Nephron progenitor cell (in vitro differentiated cells): ENCODE measurements at places on chromosomes 5 and 9.

- H3K27me3 ChIP-seq = peaks cover 11% of the 10 kb centered on the region
- no peaks in the 10 kb centered on the region for H3K4me1 ChIP-seq
- DNase-seq = no peak
- H3K36me3 ChIP-seq = no peaks in the 10 kb centered on the region
- H3K4me3 ChIP-seq = no peak overlapping the region
These were observed 478.1 kb upstream of the NMUR2 start for GRCh38 chr5:152883066-152883775.

GRCh38 chr5:78744951-78745534, 96.5 kb upstream of the LHFPL2 start:
- DNase-seq = no peak
- no peak overlapping the region for H3K4me3 ChIP-seq
- H3K4me1 ChIP-seq = peaks cover 29% of the 10 kb centered on the region
- H3K27ac ChIP-seq = no peak overlapping the region
- no peaks in the 10 kb centered on the region for H3K36me3 ChIP-seq
- H3K27me3 ChIP-seq = peaks cover 9% of the 10 kb centered on the region

DNA sequence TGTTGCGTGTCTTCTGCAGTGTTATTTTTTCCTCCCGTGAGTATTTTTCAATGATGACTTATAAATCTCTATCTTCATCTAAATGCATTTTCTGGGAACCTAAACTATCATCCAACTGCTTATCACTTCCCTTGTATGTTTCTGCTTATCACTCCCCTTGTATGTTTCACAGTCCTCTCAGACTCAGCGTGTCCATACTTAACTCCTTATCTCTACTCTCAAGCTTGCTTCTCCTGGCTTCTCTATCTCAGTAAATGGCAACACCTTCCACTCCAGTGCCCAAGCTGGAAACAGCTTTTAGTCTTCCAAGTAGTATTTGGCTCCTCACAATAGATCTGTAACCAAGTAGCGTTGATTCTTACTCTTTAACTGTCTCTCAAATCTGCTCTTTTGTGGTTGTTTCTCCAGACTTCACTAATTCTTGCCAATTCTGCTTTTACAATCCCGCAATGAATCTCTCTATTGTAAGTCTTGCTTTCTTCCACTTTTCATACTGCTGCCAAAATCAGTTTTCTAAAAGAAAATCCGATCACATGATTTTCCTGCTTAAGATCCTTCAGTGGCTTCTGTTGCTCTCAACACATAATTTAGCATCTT, 33.8 kb upstream of the TXNDC8 start:
- no peaks in the 10 kb centered on the region for H3K27me3 ChIP-seq
- no peak overlapping the region for H3K27ac ChIP-seq
- no peaks in the 10 kb centered on the region for H3K4me1 ChIP-seq
- H3K36me3 ChIP-seq = no peaks in the 10 kb centered on the region
- no peak for DNase-seq

GRCh38 chr9:134321531-134321930, 4.7 kb upstream of the RXRA start:
- DNase-seq = no peak
- H3K4me1 ChIP-seq = peaks cover 81% of the 10 kb centered on the region
- H3K4me3 ChIP-seq = no peak overlapping the region
- no peak overlapping the region for H3K27ac ChIP-seq
- peaks cover 7% of the 10 kb centered on the region for H3K27me3 ChIP-seq
- H3K36me3 ChIP-seq = no peaks in the 10 kb centered on the region

DNA sequence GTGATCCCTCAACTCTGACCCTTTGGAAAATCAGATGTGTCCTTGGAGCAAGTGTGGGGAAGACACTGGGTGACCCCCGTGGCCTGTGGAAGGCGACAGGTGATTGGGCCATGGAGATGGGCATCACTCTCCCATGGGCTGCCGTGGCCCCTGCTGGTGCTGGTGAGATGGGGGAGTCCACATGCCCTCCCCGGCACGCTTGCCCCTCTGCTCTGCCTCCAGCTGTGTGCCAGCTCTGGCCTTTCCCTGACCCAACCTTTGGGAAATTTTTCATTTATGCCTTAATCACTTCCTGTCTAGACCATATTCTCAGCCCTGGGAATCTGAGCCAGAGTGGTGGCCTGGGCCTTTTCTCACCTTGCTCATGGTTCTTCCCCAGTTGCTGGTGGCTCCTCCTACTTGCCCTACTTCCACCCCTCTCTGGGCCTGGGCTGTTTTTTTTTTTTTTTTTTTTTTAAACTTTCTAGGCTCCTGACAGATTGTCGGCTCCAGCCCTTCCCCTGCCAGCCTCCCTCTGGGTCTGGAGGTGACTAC, 56.6 kb downstream of the RGS3 start:
- H3K27ac ChIP-seq = no peak overlapping the region
- H3K27me3 ChIP-seq = peaks cover 9% of the 10 kb centered on the region
- no peak for DNase-seq
- H3K4me3 ChIP-seq = no peak overlapping the region
- no peaks in the 10 kb centered on the region for H3K36me3 ChIP-seq

DNA sequence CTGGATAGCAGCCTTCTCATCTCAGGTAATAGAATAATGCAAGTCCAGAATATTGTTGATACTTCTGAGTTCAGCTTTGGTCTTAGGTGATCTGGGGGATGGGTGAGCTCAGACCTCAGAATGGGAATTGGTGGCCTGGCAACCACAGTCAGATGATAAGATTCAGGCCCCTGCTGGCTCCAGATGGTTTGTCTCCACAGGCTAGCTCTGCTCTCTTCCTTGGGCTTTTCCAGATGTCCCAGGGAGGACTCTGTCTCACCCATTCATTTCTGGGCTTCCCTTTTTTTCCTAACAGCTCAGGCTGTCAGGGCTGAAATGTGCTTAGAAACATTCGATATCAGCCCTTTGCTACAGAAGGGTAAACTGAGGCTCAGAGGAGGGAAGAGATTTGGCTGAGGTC, 17.6 kb upstream of the TNFSF15 start:
- no peak overlapping the region for H3K4me3 ChIP-seq
- H3K4me1 ChIP-seq = no peaks in the 10 kb centered on the region
- no peak overlapping the region for H3K27ac ChIP-seq
- H3K36me3 ChIP-seq = no peaks in the 10 kb centered on the region

DNA sequence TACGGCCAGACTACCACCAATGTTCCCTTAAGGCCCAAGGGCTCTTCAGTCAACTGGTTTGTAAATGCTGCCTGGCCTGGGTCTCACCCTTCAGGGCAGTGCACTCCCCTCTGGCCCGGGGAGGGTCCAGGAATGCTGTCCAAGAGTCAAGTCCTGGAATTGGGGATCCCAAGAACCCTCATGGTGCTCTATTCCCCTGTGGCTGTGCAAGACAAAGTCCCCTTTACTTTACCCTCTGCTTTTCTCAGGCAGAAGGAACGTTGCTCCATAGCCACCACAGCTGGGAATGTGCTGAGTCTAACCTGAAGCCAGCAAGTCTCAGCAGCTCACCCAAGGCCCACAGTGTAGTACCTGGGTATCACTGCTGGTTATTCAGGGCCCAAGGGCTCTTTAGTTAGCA, 51.3 kb upstream of the CRHBP start:
- DNase-seq = no peak
- H3K36me3 ChIP-seq = no peaks in the 10 kb centered on the region
- H3K27me3 ChIP-seq = peaks cover 4% of the 10 kb centered on the region
- no peak overlapping the region for H3K27ac ChIP-seq
- no peaks in the 10 kb centered on the region for H3K4me1 ChIP-seq
- no peak overlapping the region for H3K4me3 ChIP-seq

GRCh38 chr5:95918421-95919006, 43.1 kb downstream of the ELL2 start:
- no peak overlapping the region for H3K4me3 ChIP-seq
- peaks cover 50% of the 10 kb centered on the region for H3K4me1 ChIP-seq
- H3K36me3 ChIP-seq = peaks cover 34% of the 10 kb centered on the region
- H3K27me3 ChIP-seq = no peaks in the 10 kb centered on the region
- H3K27ac ChIP-seq = peak overlapping the region; percentile 84

- peaks cover 21% of the 10 kb centered on the region for H3K27me3 ChIP-seq
- no peak overlapping the region for H3K27ac ChIP-seq
- DNase-seq = no peak
- H3K4me1 ChIP-seq = no peaks in the 10 kb centered on the region
These were observed 11.9 kb downstream of the ADRB2 start for GRCh38 chr5:148838357-148838756.

DNA sequence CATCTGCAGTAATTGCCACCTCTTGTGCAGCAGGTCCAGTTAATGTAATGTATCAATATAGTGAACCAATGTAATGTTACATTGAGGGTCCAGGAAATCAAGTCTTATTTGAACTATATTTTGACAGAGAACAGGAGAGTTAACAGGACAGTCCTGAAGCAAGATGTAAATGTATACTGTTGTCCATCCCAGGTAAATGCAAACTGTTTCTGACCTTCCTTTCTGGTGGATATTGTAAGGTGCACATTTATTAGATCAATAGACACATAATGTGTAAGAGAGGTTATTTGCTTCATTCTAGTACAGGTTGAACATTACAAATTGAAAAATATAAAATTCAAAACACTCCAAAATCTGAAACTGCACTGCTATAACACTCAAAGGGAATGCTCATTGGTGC, 23.4 kb upstream of the FBXW11 start:
- H3K27me3 ChIP-seq = peaks cover 4% of the 10 kb centered on the region
- peaks cover 23% of the 10 kb centered on the region for H3K4me1 ChIP-seq
- DNase-seq = no peak
- H3K27ac ChIP-seq = no peak overlapping the region
- H3K4me3 ChIP-seq = no peak overlapping the region

- no peaks in the 10 kb centered on the region for H3K4me1 ChIP-seq
- H3K36me3 ChIP-seq = peaks cover 10% of the 10 kb centered on the region
- peak; percentile 38 for DNase-seq
These were observed 178.8 kb downstream of the SPOCK1 start for GRCh38 chr5:137320056-137321045.

DNA sequence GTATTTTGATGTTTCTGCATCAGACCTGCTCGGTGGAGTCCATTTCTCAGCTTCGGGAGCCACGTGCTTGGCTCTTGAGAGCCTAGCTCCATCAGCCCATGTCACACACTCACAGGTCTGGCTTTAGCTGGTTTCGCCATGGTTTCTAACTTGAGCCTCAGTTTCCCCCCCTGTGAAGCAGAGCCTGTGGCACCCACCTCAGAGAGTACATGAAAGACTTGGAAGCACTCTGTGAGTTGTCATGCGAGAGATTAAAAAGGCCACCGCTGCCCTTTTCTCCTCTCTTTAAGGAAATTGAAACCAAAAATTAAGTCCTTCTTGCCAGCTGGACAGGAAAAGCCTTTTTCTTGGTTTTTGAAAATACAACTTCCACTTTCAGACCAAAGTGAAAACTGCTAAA, 8.8 kb downstream of the TENT4A start:
- no peaks in the 10 kb centered on the region for H3K27me3 ChIP-seq
- no peak overlapping the region for H3K27ac ChIP-seq
- peaks cover 96% of the 10 kb centered on the region for H3K4me1 ChIP-seq
- H3K4me3 ChIP-seq = no peak overlapping the region

DNA sequence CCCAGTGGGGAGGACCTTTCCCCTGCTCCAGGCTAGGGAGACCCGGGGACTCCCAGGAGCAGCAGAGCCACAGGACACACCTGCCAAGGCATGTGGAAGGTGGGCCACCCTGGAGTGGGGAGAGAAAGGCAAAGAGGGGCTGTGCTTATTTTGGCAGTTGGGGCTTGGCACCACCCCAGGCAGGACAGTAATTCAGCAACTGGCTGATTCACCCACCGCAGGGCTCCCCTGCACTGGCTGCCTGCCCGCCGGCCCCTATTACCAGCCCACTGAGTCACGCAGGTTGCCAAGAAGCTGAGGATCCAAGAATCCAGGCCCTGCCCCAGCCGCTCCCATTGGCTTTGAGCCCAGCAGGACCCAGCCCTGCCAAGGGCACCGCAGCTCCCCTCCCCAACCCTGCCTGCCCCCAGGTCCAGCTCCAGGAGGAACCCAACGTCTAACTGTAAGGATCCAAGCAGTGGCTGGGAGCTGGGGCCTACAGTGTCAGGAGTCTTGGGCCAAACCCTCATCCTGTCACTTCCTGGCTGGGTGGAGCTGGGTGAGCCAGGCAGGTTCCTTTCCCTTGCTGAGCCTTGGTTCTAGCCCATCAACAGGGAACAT, 14.2 kb upstream of the RALGDS start:
- DNase-seq = no peak
- peaks cover 17% of the 10 kb centered on the region for H3K36me3 ChIP-seq
- H3K27me3 ChIP-seq = no peaks in the 10 kb centered on the region
- H3K4me1 ChIP-seq = peaks cover 32% of the 10 kb centered on the region
- no peak overlapping the region for H3K4me3 ChIP-seq
- peak overlapping the region; percentile 81 for H3K27ac ChIP-seq

DNA sequence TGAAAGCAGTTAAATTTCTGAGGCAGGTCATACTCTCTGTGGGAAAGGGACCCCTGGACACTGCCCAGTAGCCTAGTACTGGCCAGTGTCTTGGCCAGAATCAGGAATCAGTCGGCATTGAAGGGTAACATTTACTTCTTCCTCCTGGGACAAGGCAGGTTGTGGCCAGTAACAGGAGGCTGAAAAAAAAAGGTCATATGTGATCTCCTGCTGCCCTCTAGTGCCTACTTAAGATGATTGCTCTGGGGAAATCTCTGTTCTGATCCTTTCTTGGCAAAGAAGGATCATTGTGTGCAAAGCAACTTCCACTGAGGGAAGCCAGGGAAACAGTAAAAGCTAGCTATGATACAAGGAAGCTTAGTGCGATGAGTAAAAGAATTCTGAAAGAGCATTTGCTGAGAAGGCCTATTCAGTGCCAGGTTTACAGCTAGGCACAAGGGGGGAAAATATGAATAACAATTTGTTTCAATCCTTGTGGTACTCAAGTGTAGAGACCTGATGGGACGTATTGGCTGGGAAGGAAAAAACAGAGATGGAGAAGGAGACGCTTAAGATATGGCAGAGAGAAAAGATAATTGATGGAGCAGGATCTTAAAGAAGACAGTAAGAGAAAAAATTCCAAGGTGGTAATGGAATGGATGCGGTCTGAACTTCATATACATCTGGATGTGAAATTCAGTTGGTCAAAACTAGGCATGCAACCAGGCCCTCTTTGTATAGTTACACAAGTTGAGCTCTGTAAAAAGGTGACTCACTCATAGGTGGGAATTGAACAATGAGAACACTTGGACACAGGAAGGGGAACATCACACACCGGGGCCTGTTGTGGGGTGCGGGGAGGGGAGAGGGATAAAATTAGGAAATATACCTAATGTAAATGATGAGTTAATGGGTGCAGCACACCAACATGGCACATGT, 25.8 kb upstream of the TRIM32 start:
- H3K36me3 ChIP-seq = no peaks in the 10 kb centered on the region
- H3K27me3 ChIP-seq = peaks cover 3% of the 10 kb centered on the region
- DNase-seq = peak; percentile 23
- no peak overlapping the region for H3K27ac ChIP-seq

DNA sequence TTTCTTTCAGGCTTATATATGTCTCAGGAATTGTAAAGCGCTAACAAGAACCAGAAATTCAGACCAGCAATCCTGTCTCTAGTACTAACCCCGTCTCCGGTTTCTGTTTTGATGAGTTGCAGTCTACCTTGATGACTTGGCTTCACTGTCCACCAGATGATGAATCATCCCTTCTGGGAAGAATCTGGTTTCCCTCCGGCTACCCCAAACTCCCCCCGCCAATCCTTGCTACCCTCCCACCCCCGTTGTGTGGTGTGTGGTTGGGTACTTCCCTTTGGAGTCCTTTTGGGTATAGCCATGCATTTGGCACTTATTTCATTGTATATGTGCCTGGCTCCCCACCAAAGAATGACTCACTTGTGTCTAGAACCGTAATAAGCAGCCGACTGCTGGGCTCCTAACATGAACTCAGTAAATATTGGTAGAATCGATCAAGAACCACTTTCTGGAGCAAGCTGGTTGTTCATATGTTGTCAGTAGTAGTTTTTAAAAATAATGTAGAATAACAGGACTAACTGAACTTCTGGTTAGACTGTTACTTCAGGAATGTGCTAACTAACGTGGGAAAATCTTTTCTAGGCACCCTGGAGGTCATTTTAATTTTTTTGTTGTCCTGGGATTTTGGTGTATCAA, 8.3 kb upstream of the TGFBI start:
- H3K36me3 ChIP-seq = no peaks in the 10 kb centered on the region
- peak overlapping the region; percentile 13 for H3K4me3 ChIP-seq
- peaks cover 44% of the 10 kb centered on the region for H3K4me1 ChIP-seq
- no peak for DNase-seq
- peaks cover 22% of the 10 kb centered on the region for H3K27me3 ChIP-seq
